DND-41 (cell line): ENCODE measurements at places on chromosomes 5 and 9.

- no peak for DNase-seq
- H3K4me1 ChIP-seq: no peaks in the 10 kb centered on the region
- no peaks in the 10 kb centered on the region for H3K36me3 ChIP-seq
- H3K27me3 ChIP-seq: peaks cover 4% of the 10 kb centered on the region
These were observed 62.2 kb downstream of the EPB41L4B start for GRCh38 chr9:109258481-109259302.

GRCh38 chr5:94562327-94562971 lies 56.0 kb downstream of the KIAA0825 start:
- H3K4me1 ChIP-seq: no peaks in the 10 kb centered on the region
- no peak overlapping the region for H3K4me3 ChIP-seq
- no peaks in the 10 kb centered on the region for H3K27me3 ChIP-seq
- DNase-seq: no peak

DNA sequence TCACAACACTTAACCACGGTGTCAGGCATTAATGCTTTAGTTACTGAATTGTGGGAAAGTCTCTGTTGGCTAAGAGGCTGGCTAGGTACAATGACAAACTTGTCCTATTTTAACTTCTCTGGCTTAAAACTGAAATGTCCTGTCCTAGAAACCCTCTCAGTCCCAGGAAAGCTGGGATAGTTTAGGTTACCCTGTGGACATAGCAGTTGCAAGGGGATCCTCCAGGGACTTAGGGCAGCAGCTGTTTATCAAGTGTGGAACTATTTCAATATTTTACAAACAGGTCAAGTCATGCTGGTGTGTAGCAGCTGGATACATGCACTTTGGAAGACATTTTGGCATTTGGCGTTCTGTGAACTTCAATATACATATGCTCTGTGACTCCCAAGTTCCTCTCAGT lies 95.0 kb upstream of the ARRDC3 start:
- DNase-seq: no peak
- no peak overlapping the region for H3K4me3 ChIP-seq
- H3K27me3 ChIP-seq: no peaks in the 10 kb centered on the region

DNA sequence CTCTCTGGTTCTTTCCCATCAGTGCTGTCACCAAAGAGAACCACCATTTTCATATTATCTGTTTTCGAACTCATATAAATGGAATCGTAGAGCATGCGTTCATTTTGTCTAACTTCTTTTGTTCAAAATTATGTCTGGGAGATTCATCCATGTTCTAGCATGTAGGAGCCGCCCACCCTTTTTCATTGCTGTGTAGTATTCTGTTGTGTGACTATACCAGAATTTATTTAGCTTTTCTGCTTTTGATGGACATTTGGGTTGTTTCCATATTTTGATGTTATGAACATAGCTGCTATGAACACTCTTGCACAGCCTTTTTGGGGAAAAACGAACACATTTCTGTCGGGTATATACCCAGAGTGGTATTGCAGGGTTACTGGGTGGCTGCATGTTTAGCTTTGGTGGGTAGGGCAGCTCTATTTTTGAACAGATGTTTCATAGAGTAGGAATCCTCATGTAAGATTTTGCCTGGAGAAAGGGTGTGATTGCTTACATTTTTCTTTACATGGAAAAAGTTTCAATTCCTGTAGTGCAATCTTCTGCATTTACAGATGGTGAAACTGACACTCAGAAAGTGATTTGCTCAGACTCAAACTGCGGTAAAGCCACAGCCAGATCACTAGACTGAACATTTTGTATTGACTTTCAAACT lies 100.2 kb upstream of the IL12B start:
- H3K27ac ChIP-seq: no peak overlapping the region
- H3K4me1 ChIP-seq: no peaks in the 10 kb centered on the region
- no peaks in the 10 kb centered on the region for H3K36me3 ChIP-seq
- no peaks in the 10 kb centered on the region for H3K27me3 ChIP-seq
- no peak for DNase-seq

GRCh38 chr5:137630972-137631370 lies 104.9 kb downstream of the KLHL3 start:
- H3K36me3 ChIP-seq: no peaks in the 10 kb centered on the region
- no peaks in the 10 kb centered on the region for H3K4me1 ChIP-seq
- H3K27me3 ChIP-seq: no peaks in the 10 kb centered on the region
- no peak overlapping the region for H3K4me3 ChIP-seq

- H3K4me3 ChIP-seq: no peak overlapping the region
- no peaks in the 10 kb centered on the region for H3K4me1 ChIP-seq
- H3K27me3 ChIP-seq: no peaks in the 10 kb centered on the region
- no peaks in the 10 kb centered on the region for H3K36me3 ChIP-seq
These were observed 203.6 kb upstream of the PRDM9 start for GRCh38 chr5:23303836-23304235.

DNA sequence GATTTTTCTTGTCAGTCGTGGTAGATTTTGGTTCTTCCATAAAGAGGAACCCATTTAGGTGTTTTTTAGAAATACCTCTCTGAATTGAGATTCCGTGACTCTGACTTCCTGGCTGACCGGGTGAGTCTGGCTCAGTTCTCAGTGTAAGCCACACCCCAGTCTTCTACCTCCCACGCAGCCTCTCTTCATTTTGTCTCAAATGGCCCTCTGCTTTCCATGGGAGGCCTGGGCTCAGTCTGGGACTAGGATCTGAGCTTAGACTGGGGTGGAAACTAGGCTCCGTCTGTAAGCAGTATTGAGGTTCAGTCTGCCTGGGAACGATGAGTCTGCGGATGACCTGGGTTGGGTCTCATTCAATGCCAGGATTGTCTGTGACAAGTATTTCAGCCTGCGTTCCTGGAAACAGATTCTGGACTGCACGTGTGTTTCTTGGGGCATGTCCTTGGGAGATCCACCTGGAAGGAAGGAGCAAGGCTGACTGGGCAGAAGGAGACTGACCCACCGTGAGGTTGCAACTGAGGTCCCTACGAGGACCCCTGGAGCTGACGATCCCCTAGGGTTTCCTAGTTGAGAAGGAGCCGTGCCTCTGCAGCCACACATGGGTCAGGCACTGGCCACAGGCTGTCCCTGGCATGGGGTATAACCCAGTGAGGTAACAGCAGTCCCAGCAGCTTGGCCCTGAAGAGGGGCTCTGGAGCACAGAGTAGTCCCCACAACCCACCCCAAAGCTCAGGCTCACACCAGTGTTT lies 12.4 kb upstream of the CRB2 start:
- H3K4me3 ChIP-seq: no peak overlapping the region
- no peaks in the 10 kb centered on the region for H3K4me1 ChIP-seq
- no peaks in the 10 kb centered on the region for H3K27me3 ChIP-seq

- no peaks in the 10 kb centered on the region for H3K4me1 ChIP-seq
- no peaks in the 10 kb centered on the region for H3K27me3 ChIP-seq
- H3K36me3 ChIP-seq: no peaks in the 10 kb centered on the region
- no peak for DNase-seq
These were observed 14.1 kb downstream of the TNFSF15 start for GRCh38 chr9:114791736-114792135.

- no peak overlapping the region for H3K4me3 ChIP-seq
- H3K27ac ChIP-seq: no peak overlapping the region
- H3K4me1 ChIP-seq: peaks cover 4% of the 10 kb centered on the region; the same call in 1 of the 2 replicates
- H3K36me3 ChIP-seq: peaks cover 92% of the 10 kb centered on the region
- H3K27me3 ChIP-seq: no peaks in the 10 kb centered on the region
- peak; percentile 63 for DNase-seq
These were observed 7.5 kb downstream of the NHP2 start for GRCh38 chr5:178145965-178146820.

DNA sequence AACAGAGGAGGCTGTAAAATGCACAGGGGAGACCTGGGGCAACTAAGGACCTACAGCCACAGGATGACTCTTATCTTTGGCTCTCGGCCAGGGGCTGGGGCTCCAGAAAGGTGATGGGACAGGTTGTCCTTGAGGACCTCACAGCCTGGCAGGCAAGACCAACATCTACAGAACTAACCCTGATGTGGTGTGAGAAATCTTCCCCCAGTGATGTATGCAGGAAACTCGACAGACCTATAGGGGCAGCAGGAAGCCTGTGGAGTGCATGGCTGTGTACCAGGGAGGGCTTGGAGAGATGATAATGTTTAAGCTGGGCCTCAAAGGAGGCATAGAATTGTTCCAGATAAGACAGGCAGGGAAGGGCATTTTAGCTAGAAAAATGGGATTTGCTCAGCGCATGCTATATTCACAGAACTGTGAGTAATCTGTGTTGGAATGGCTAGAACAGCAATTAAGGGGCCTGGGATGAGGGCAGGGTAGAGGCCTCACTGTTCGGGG lies 68.5 kb upstream of the SLC25A51 start:
- no peaks in the 10 kb centered on the region for H3K4me1 ChIP-seq
- H3K36me3 ChIP-seq: no peaks in the 10 kb centered on the region
- H3K4me3 ChIP-seq: no peak overlapping the region
- H3K27me3 ChIP-seq: no peaks in the 10 kb centered on the region

DNA sequence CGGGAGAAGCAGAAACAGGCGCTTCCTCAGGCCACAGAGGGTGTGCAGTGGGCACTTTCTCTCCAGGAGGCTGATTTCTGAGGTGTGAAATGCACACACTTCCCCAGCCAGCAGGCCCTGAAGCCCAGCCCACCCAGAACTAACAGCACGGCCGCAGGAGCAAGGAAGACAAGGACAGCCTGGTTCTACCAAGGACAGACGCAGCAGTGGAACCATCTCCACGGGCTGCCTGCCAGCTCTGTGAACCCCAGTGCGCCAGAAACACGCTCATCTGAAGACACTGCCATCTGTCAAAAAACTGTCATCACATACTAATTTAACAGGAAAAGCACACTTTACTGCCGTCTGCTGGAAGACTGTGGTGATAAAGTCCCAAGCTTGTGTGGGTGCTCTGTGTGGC lies 40.7 kb downstream of the MAPK9 start:
- H3K27me3 ChIP-seq: no peaks in the 10 kb centered on the region
- H3K36me3 ChIP-seq: peaks cover 78% of the 10 kb centered on the region
- H3K4me1 ChIP-seq: no peaks in the 10 kb centered on the region
- no peak for DNase-seq
- H3K27ac ChIP-seq: no peak overlapping the region

DNA sequence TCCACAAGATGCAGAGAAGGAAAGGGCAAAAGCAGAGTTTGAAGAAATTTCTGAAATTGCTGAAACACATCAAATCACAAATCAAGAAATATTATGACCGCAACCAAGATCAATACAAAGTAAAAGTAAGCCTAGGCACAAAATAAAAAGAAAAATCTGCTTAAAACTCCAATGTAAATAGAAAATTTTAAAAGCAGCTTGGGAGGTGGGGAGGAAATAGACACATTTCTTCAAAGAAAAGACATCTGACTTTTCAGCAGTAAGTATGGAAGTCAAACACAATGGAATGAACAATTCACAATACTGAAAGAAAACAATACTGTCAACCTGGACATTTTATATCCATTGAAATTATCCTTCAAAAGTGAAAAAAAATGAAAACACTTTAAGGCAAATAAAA lies 55.1 kb downstream of the HTR4 start:
- H3K4me3 ChIP-seq: no peak overlapping the region
- H3K27me3 ChIP-seq: no peaks in the 10 kb centered on the region
- H3K4me1 ChIP-seq: no peaks in the 10 kb centered on the region
- DNase-seq: no peak

DNA sequence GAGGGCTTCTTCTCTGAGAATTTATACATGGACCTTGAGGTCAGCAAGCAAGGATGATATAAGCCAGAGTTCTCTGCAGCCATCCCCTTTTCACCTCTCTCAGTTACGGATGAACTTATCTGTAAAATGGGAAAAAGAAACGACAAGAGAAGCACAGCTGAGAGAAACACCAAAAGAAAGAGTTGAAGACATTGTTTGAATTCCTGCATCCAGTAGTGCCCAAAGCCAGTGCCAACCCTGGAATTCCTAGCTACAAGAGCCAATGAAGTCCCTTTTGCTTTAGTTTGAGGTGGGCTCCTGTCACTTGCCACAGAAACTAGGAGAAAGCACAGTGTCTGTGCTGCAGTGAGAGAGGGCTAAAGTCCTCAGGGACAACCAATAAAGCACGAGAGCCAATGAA lies 6.6 kb upstream of the MOB3B start:
- no peaks in the 10 kb centered on the region for H3K36me3 ChIP-seq
- no peak for DNase-seq
- H3K4me1 ChIP-seq: no peaks in the 10 kb centered on the region
- H3K27ac ChIP-seq: no peak overlapping the region

DNA sequence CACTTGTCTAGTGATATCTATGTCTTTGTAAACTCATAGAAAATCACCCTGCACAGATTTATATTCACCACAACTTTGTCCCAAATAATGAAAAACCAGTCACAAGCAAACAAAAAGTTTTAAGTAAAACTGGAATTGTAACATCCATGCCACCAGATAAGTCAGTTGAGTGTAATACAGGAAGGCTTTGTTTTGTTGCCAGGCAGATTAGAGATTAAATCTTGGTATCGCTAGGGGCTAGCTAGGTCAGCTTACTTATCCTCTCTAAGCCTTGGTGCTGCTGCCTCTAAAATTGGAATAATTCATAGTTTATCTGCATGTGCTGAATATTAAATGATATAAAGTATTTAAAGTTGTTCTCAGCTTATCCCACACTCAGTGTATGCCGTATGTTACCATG lies 1062.5 kb downstream of the CDH9 start:
- H3K36me3 ChIP-seq: no peaks in the 10 kb centered on the region
- no peaks in the 10 kb centered on the region for H3K27me3 ChIP-seq
- no peak overlapping the region for H3K4me3 ChIP-seq

GRCh38 chr5:51518607-51519006 lies 135.4 kb downstream of the ISL1 start:
- no peak overlapping the region for H3K27ac ChIP-seq
- DNase-seq: no peak
- H3K27me3 ChIP-seq: no peaks in the 10 kb centered on the region
- no peak overlapping the region for H3K4me3 ChIP-seq
- H3K36me3 ChIP-seq: no peaks in the 10 kb centered on the region
- no peaks in the 10 kb centered on the region for H3K4me1 ChIP-seq

DNA sequence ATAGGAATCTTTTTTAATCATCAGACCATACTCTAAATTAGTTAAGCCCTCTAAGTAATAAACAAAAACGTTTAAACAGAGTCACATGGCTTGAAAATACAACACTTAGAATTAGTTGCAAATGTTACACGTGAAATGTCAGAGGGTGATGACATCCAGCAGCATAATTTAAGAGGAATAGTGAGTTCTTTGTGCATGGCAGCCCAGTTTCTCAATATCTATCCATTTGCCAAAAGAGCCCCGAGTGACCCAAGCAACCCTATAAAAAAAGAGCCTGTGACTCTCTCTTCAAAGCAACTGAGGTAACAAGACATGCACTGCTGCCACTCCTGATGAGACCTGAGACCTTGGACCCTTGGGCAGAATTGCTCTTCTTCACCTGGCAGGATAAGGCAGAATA lies 96.9 kb upstream of the RASA1 start:
- no peaks in the 10 kb centered on the region for H3K36me3 ChIP-seq
- no peak for DNase-seq
- no peak overlapping the region for H3K27ac ChIP-seq

DNA sequence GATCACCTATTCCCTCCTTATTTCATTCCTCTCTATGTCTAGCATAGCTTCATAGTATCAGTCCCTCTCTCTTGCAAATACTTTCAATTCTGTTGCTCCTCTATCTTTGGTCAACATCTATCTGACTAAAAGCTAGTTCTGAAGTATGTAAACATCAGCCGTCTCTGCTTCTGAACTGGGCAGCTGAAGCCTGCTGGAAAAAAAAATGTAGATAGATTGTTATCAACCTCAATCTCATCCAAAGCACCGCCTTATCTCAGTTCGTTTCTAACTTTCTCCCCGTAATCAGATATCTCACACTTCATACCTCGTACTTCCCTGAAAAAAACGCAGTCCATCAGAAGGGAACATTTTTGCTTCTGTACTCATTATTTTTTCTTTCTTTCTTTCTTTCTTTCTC lies 4.5 kb upstream of the SEMA6A start:
- H3K4me3 ChIP-seq: no peak overlapping the region
- DNase-seq: no peak
- H3K4me1 ChIP-seq: no peaks in the 10 kb centered on the region
- peaks cover 4% of the 10 kb centered on the region for H3K27me3 ChIP-seq
- H3K36me3 ChIP-seq: no peaks in the 10 kb centered on the region
